Heart right ventricle (tissue), 16 donors: ENCODE measurements at places on chromosomes 11 and 22. TPM values are rescaled to one million over a fixed set of nuclear protein-coding genes. Genes with fewer than 3 reads are reported as not detected.

Gene ATM
- polyA plus RNA-seq: 20.3 TPM

Gene ALKBH8
- 4.5 TPM for polyA plus RNA-seq

Gene NOX4
- polyA plus RNA-seq: 1.8 TPM

Gene CNTF
- polyA plus RNA-seq: 0.15 TPM

Gene LARGE2
- not detected for polyA plus RNA-seq

Gene CCDC157
- polyA plus RNA-seq: 0.88 TPM

Gene SLC22A25
- not detected for polyA plus RNA-seq

Gene ASCL2
- 0.22 TPM for polyA plus RNA-seq

Gene MMP8
- polyA plus RNA-seq: not detected

Gene ALDH3B1
- polyA plus RNA-seq: 3.2 TPM

Gene NXPE1
- polyA plus RNA-seq: 0.03 TPM

Gene LRRC56
- 0.26 TPM for polyA plus RNA-seq

Gene SGSM1
- polyA plus RNA-seq: 1.1 TPM

Gene ANO9
- polyA plus RNA-seq: 0.13 TPM

Gene TMEM132A
- 16.4 TPM for polyA plus RNA-seq

Gene PRRG4
- polyA plus RNA-seq: 0.80 TPM

Gene SYCE3
- not detected for polyA plus RNA-seq

Gene POU2AF3
- 2.0 TPM for polyA plus RNA-seq

Gene BLID
- polyA plus RNA-seq: not detected

Gene EHF
- 0.09 TPM for polyA plus RNA-seq

Gene LRRC74B
- polyA plus RNA-seq: not detected

Gene SEZ6L
- polyA plus RNA-seq: 0.01 TPM

Gene RCOR2
- 5.4 TPM for polyA plus RNA-seq

Gene SERPING1
- polyA plus RNA-seq: 184 TPM

Gene OR6A2
- polyA plus RNA-seq: not detected

Gene FGF19
- not detected for polyA plus RNA-seq

Gene RHOD
- polyA plus RNA-seq: 98.8 TPM

Gene GPR152
- not detected for polyA plus RNA-seq

Gene UPK3A
- 0.48 TPM for polyA plus RNA-seq

Gene GAL3ST3
- polyA plus RNA-seq: 0.07 TPM

Gene YDJC
- 26.4 TPM for polyA plus RNA-seq

Gene EED
- polyA plus RNA-seq: 8.0 TPM

Gene FAM180B
- polyA plus RNA-seq: 0.07 TPM

Gene CREB3L1
- polyA plus RNA-seq: 9.7 TPM

Gene ABCC8
- 8.6 TPM for polyA plus RNA-seq

Gene UBQLNL
- polyA plus RNA-seq: 0.80 TPM

Gene SCN3B
- polyA plus RNA-seq: 0.80 TPM

Gene MIAT
- 0.03 TPM for polyA plus RNA-seq

Gene RBMXL2
- polyA plus RNA-seq: not detected

Gene HORMAD2
- polyA plus RNA-seq: not detected

Gene USH1C
- not detected for polyA plus RNA-seq

Gene WNT11
- 6.7 TPM for polyA plus RNA-seq

Gene AASDHPPT
- 15.8 TPM for polyA plus RNA-seq

Gene RHOG
- polyA plus RNA-seq: 55.7 TPM

Gene TSSK2
- 0.37 TPM for polyA plus RNA-seq

Gene KLHL35
- 0.64 TPM for polyA plus RNA-seq

Gene TUBA8
- 138 TPM for polyA plus RNA-seq

Gene RAG2
- polyA plus RNA-seq: not detected

Gene OR6T1
- not detected for polyA plus RNA-seq

Gene MIOX
- not detected for polyA plus RNA-seq

Gene DDI1
- not detected for polyA plus RNA-seq

Gene TRIM77
- not detected for polyA plus RNA-seq

Gene POU2AF2
- polyA plus RNA-seq: not detected
